Epithelial cell of proximal tubule (primary cell): ENCODE measurements at places on chromosomes 13 and 19. TPM values are rescaled to one million over a fixed set of nuclear protein-coding genes. Genes with fewer than 3 reads are reported as not detected.

- no peak for DNase-seq
Measured at GRCh38 chr13:75635828-75636435, at the start of gene LMO7. LMO7 (plus strand) TSS chr13:75636330; CDS start chr13:75636658, 328 bp downstream.

ERICH4 gene
- not detected in 2 replicates for total RNA-seq

DNA sequence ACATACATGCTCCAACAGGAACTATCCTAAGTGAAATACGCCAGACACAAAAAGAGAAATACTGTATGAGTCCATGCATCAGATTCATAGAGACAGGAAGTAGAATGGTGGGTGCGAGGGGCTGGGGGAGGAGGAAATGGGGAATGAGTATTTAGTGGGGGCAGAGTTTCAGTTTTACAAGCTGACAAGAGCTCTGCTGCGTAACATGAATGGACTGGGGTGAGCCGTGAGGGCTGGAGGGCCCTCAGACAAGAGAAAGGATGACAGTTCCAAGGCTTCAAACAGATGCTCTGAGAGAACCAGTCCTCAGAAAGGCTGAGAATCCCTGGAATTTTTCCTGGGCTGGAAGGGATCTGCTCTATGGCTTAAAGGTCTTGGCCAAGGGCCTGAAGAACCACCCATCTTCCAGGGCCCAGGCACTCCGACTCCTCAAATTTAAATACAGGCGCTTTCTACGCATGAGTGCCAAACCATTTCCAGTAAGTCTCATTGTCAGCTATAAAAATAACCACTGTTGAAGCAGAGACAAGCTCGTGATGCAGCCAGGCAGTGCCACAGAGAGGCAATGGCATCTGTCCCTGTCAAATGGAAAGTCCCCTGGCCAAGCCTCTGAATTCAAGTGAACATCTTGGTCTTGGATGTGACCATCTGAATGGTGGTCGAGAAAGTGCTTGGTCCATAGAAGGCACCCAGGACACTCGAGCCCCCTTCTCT lies 17.5 kb downstream of the KLF2 start:
- DNase-seq = no peak

DNA sequence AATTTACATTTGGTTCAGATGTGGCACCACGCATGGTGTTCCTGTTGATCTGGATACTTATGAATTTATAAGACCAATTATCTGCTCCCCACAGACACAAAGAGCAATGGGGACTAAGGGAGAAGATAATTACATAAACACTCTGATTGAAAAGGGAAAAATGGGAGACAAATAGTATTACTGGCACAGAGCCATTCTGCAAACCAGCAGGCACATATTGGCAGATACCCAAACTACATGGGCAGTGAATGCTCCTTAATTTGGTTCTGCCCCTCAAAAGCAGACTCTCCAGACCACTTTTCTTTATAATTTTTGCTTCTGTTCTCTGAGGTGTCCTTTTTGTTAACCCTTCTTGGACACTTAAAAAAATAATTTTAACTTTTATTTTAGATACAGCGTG lies 1674.2 kb downstream of the PCDH9 start:
- DNase-seq = no peak

DNA sequence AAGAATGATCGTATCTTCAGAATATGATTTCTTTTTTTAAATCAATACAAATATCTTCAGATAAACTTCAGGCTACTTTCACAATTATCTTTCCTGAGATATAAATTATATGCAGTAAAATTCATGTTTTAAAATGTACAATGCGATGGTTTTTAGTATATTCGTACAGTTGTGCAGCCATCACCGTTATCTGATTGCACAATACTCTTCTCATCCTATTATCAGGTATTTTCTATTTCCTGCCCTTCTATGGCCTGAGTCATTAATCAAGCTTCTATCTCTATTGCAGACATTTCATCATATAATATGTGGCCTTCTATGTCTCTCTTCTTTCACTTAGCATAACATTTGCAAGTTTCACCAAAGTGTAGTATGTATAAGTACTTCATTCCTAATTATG lies 1360.2 kb upstream of the SLC10A2 start:
- DNase-seq = no peak

LRG1 gene
- 0.35 TPM in 1 of 2 replicates, not detected in the other for total RNA-seq

MAST1 gene
- 0.22 and 1.5 TPM in 2 replicates for total RNA-seq

- no peak for DNase-seq
Measured at GRCh38 chr13:28573595-28574373, 78.9 kb upstream of the FLT1 start.

CCNA1 gene
- total RNA-seq = 0.22 and 0.81 TPM in 2 replicates

- no peak for DNase-seq
Measured at GRCh38 chr13:50760751-50761150, 82.7 kb downstream of the DLEU7 start.

IGFL3 gene
- not detected in 2 replicates for total RNA-seq

DNA sequence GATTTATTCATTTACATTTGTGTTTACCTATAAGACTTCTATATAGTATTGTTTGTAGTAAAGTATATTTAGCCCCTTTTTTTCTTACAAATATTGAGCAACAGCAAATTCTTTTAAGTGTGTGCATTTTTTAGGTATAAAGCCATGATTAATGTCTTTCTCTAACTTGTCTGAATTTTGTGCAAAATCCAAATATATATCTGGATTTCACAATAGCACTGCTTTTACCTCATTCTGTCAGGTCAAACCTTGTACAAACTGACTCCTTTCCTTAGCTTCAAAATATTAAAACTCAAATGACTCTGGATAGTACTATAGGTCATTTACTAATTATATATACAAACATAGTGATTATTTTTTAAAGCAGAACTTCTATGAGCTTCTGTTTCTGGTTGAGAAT lies 563.0 kb upstream of the SPRY2 start:
- DNase-seq = no peak

GRCh38 chr19:34230820-34231219 lies 23.5 kb upstream of the GARRE1 start:
- no peak for DNase-seq

ANKRD24 gene
- total RNA-seq = not detected in 2 replicates

ATP7B gene
- 2.5 and 3.5 TPM in 2 replicates for total RNA-seq

S1PR4 gene
- not detected in 2 replicates for total RNA-seq

- no peak for DNase-seq
Measured at GRCh38 chr19:33310606-33311325, 8.4 kb upstream of the CEBPA start.

FBXO27 gene
- 8.0 and 14.3 TPM in 2 replicates for total RNA-seq

DNA sequence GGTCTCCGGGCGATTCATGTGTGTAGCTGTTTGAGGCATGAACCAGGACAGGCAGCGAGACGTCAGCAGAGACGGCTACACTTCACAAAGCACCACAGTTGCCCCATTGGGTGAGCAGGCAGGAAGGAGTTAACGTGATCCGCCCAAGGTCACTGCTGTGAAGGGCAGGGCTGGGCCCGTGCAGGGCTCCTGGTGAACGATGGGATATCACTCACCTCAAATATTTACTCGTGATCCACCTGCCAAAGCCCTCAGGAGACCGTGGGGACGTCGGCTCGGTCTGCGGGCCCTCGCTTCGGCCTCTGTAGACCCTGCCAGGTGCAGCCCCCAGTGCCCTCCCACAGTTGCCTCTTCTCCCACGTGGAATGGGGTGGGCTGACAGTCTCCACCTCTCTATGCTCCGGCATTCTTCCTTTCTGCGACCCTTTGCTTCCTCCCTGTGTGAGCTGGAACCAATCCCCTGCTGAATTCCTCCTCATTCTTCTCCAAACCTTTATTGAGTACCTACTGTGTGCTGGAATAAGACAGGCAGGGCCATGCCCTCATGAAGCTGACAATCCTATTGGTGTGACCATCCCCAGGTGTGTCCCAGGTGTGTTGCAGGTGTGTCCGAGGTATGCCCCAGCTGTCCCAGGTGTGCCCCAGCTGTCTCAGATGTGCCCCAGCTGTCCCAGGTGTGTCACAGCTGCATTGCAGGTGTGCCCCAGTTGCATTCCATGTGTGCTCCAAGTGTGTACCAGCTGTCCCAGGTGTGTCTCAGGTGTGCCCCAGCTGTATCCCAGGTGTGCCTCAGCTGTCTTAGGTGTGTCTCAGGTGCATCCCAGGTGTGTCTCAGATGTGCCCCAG lies 2.0 kb upstream of the GRK1 start:
- DNase-seq = no peak

GRCh38 chr19:6448045-6448444 lies 11.5 kb downstream of the SLC25A23 start:
- DNase-seq = no peak

DNA sequence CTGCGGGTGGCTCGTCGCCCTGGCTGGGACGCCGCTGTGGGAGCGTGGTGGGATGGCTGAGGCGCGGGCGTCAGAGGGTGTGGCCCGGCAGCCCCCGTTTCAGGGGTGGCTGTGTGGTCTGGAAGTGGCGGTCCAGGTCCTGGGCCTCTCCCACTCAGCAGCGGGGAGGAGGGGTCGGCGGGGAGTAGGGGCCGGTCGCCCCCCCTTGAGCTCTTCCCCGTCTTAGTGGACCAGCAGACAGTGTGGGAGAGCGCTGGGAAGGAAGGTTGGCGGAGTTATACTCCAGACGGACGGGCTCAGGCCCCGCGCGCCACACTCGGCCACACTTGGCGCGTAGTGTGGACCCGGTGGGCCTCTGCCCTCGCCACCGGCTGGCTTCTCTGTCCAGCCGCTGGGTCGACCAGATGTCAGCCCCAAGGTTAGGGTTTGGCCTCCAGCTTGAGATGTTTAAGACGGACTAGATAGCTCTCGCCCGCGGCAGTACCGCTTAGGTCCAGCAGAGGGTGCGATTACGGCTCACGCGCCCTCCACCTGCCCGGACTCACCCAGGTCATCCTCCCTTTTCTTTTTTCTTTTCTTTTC lies 21.7 kb upstream of the ZNF429 start:
- DNase-seq = no peak

GRCh38 chr19:29467824-29468401 lies 57.9 kb upstream of the VSTM2B start:
- DNase-seq = no peak

GRCh38 chr13:113404723-113405471 lies 41.0 kb upstream of the GRTP1 start:
- no peak for DNase-seq

- DNase-seq = no peak
Measured at GRCh38 chr19:17243211-17243829, 2.4 kb downstream of the NR2F6 start.

GRCh38 chr13:65508745-65509144 lies 1721.4 kb downstream of the PCDH9 start:
- DNase-seq = no peak

- DNase-seq = no peak
Measured at GRCh38 chr13:59658027-59658737, 505.5 kb downstream of the DIAPH3 start.
